ENCODE measurements at places on chromosomes 4 and X.

DNA sequence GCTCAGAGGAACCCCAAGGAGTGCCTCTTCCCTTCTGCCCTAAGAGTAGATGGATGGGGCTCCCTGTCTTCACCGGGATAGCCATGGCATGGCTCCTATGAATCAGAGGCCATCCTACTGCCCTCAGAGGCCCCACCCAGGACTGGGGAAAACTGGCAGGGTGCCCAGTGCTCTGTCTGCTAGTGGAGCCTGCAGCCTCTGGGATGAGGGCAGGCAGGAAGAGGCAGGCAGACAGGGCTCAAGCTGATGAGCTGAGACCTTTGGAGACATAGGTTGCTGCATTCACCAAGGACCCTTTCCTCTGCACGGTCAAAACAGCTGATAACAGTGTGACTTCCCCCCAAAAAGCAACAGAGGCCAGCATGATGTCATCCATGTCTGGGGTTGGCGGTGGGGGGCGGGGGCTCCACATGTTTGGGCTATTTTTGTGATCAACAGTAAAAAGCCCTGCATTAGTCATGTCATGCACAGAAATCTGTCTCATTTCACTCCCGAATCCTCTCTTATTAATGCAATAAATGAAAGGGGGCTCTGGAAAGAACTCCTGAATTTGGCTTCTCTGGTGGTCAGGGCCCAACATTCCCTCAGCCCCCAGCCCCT lies 207.6 kb upstream of the MAMLD1 start:
- DNase-seq = peak; percentile 31

DNA sequence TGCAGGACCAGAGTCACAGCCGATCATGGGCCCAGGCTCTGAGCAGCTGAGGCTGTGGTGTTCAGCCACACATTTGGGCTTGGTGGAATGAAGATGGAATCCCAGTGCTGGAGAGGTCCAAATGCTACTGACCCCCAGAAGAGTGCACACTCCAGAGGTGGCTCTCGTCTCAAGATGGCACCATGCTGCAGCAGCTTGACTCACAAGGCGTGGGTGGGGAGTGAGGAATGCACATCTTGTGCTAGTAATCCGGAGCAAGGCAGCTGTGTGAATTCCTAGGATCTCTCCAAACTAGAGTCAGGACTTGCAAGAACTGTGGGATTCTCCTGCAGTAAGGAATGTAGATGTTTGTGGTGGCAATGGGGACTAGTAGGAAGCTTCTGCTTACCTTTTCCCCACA lies 28.7 kb downstream of the RAB28 start:
- no peak for DNase-seq

GRCh38 chr4:104815665-104816064 lies 321.0 kb upstream of the CXXC4 start:
- DNase-seq = no peak

DNA sequence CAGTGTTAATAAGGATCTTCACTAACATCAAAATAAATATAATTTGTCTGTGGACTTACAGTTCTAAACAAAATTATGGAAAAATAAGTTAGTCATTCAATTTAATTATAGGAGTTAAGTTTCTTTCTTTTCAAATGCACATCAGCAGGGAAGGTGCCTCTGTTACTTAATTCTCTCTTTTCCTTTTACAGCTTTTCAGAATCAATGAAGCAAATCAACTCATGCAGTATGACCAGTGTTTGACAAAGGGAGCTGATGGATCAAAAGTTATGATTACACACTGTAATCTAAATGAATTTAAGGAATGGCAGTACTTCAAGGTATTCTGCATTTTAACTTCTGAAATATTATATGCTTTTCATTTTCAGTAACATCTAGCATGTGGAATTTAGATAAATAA lies 15.9 kb downstream of the HMGB2 start:
- DNase-seq = no peak

- DNase-seq = no peak
These were observed 263.5 kb downstream of the PABPC4L start for GRCh38 chr4:133938061-133938460.

- DNase-seq = no peak
These were observed 233.3 kb downstream of the USP46 start for GRCh38 chr4:52425751-52426326.

DNA sequence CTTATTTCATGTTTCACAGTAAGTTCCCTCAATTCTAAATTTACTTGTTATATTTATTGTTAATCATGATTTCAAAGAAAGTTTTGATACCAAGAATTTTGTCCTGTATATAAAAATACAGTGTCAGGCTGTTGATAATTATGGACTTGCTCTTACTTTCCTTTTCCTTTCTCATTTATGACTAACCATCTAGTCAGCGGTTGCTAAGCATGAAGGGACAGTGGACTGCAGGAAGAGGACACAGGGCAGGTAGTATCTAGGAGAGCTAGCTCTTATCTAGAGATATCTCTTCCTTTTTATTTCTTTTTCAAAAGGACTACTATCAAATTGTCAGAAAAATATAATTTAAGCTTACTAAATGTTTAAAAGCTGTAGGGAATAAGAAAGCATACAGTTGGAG lies 1.6 kb downstream of the OPRPN start:
- DNase-seq = peak; percentile 9

DNA sequence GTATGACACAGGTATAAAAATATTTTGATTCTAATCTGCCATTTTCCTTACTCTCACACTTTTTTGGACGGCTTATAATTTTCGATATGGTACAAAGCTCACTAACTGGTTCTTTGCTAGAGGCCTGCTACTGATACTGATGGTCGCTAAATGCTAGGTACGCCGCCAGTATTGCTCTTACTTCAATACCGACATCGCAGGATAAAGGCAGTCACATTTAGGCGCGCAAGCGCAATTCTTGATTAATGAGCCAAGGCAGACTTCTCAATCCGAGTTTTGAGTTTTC lies 557 bp upstream of the USP38 start:
- DNase-seq = no peak

GRCh38 chrX:19571711-19572110 lies 56.4 kb upstream of the MAP3K15 start:
- no peak for DNase-seq

DNA sequence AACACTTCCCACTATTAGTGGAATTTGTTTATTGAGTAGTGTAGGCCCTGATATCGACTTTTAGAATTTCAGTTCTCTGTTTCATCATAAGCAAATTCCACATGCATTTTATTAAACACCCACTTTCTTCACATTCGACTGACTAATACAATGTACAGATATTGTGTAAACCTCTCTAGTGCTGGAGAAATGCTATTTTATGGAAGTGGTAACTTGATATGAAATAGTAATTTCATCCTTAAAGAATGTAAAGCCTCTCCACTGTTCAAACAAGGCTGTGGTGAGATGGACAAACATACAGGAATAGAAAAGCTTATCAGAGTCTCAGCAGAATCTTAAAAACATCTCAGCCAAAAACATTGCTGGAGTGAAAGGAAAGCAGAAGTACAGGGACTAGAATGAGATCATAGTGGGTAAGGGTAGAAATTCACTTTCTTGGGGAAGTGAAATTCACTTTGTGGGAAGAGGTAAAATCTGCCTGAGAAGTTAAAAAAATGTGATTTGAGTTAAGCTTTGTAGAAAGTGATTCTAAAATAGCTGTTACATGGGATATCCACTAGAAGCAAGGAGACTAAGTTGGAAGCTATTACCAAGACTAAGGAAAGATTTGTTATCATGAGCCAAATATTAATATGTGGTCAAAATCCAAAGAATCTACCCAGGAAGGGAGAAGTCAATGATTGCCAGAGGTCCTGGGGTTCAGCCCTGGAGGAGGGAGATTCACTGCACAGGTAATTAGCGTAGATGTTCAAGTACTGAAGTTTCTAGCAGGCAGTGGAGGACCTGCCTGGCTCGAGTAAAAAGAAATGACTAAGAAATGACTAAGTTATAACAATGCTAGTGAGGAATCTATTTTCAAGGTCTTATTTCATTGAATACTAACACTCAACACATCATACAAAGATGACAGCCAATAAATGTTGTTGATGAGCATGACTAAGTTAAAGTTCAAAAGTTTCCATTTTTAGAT lies 398.3 kb upstream of the FAM47C start:
- peak; percentile 31 for DNase-seq

DNA sequence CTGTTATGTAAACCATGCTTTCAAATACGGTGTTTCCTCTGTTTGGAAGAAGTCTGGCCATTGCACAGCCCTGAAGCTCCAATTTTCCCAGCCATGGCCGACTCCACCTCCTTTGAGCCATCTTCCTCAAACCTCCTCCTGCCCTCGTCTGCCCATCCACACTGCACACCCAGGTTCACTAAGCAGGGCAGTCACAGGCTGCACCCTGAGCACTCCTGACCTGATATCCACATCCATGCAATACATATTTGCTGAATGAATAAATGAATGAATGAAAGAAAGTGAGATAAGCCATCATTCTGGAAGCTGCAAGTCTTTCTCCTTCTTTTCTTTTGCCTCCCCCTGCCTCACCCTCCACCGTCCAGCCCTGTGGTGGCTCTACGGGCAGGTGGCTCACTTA lies 22.2 kb downstream of the XG start:
- DNase-seq = no peak

- no peak for DNase-seq
These were observed 471.0 kb downstream of the KLHL13 start for GRCh38 chrX:117645639-117646038.

GRCh38 chrX:9644335-9644734 lies 121.3 kb downstream of the GPR143 start:
- no peak for DNase-seq

- no peak for DNase-seq
These were observed 27.6 kb downstream of the ARSD start for GRCh38 chrX:2901367-2902036.

DNA sequence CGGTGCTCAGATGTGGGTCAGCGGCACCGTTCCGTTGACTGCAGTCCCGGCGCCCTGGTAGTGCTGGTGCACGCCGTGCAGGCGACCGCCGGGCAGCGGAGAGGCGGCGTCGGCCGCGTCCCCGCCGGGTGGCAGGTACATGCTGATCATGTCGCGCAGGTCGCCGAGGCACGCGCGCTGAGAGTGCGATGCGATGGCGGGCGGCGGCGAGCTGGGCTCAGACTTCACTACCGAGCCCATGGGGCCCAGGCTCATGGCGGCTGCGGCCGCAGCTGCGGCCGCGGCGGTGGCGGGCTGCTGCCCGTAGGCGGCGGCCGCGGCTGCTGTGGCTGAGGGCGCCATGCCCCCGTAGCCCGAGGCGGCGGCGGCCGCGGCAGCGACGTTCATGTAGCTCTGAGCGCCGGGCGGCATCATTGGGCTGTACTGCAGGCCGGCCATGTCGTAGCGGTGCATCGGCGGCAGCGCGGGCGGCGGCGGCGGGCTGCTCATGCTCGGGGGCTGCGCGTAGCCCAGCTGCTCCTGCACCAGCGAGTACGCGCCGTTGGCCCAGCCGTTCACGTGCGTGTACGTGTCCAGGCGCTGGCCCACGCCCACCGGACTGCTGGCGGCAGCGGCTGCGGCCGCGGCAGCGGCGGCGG lies 1.0 kb downstream of the SOX3 start:
- no peak for DNase-seq

DNA sequence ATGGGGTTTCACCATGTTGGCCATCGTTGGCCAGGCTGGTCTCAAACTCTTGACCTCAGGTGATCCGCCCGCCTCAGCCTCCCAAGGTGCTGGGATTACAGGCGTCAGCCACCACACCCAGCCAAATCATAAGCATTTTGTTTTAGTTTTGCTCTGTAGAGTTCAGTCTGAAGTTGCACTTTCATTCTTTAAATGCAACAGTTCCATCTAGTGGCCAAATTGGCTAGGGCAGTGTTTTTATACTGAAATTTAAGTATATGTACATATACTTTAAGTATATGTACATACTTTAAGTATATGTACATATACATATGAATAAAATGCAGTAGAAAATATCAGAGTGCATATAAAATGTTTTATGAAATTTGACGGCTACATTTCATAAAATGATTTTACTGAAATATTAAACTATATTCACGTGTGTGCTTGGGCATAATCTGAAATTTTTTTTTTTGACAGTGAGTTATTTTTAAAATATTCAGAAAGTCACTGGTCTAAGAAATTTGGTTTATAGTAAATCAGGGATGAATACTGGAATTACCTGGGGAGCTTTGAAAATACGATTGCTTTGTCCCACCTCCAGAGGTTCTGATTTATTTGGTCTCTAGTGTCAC lies 145.5 kb downstream of the NWD2 start:
- peak; percentile 35 for DNase-seq

GRCh38 chr4:8384397-8385060 lies 56.0 kb downstream of the ACOX3 start:
- DNase-seq = no peak

- no peak for DNase-seq
These were observed 466.4 kb downstream of the DMD start for GRCh38 chrX:32744921-32745320.

DNA sequence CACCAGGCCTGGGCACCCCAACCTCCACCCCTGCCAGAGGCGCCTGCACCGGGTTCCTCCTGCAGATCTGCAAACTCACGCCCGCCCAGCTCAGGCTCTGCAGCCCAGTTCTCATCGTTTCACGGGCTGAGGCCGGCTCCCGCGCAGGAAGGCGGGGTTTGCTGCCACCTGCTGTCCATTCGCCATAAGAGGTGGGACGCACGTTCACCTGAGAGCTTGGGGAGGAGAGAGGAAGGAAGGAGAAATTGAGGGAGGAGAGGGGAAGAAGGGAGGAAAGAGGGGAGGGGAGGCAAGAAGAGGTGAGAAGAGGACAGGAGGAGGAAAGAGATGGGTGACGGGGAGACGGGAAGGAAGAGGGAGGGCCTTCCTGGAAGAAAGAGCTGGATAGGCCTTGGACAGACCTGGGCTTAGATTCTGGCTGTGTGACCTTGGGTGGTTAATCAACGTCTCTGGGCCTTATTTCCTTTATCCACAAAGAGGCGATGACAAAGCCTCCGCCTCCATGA lies 114.5 kb downstream of the ADRA2C start:
- DNase-seq = peak; percentile 14

- no peak for DNase-seq
These were observed 18.8 kb upstream of the PPP2R2C start for GRCh38 chr4:6491235-6491634.

DNA sequence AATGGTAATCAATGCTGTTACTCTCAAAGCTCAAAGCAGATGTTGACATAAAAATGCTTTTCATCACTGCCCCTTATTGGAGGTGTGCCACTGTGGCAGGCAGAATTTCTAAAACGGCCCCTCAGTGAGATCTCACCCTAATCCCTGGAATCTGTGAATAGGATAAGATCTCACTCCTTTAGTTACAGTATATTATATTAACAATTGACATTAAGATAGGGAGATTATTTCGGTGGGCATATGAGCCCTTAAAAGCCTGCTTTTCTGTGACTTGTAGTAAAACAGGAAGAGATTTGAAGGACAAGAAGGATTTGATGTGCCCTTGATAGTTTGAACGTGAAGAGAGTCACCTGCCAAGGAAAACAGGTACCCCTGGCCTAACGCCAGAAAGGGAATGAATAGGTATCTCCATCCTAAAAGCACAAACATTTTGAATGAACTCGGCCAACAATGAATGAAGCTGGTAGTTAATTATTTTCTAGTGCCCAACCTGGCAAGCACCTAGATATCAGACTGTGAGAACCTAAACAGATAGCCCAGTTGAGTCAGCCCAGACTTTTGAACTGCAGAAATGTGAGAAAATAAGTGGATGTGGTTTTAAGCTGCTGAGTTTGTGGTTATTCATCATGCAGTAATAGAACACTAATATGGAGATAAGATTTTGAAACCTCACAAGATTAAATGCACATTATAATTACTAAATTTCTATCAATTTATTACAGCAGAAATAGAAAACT lies 881.6 kb downstream of the PCDH18 start:
- DNase-seq = peak; percentile 10
